ENCODE measurements at places on chromosomes 12 and 14.

DNA sequence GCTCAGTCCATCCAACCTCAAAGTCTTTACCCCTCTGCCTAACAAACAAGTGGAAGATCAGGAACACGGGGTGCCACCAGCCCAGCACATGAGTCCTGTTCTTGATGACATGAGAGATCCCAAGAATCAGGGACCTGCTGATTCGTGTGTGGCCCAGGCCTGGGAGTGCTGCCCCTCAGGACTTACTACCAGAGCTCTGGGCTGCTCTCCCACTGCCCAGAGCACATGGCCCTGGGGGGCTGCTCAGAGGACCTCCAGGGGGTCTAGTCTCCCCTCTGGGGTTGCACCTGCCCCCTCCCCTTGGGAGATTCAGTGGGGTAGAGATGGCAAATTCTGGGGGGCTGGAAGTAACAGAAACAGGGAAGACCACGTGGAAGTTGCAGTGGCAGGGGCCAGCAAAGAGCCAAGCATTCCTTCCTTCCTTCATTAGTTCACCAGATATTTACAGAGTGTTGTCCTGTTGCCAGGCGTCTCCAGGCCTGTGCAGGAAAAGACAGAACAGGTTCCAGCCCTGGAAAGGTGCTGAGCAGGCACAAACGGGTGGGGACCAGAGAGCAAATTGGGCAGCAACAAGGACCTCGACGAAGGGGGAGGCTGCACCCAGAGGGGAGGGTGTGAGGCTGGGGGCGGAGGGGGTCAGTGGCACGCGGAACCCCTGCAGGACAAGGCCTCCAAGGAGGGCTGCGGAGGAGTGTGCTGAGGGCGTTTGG is 45.1 kb upstream of the MEG3 start:
- DNase-seq: no peak

DNA sequence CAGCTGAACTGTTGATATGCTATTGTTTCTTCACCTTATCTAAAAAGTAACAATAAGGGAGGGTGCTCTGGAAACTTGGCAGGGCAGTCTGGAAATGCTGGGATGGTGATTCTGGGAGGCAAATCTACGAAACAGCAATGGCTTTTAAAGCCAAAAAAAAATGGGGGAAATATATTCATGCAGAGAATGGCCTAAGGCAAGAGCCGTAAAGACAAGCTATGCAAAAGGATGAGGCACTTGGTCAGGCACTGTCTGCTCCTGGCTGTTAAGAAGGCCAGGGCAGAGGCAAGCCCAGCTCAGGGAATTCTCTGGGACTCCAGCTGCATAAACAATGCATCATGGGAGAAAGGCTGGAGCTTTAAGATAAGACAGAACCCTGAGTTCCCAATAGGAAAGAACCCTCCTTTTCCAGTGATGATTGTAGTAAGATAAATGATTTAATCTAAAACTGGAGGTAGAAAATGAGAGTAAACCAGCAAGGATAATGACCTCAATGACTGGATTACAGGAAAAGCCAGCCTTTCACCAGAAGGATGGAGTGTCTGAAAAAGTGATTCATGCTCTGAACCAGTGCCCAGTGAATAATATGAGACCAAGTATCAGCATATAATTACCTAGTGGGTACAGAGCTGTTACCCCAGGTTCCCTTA is 46.0 kb downstream of the ITPR2 start:
- no peak for DNase-seq

DNA sequence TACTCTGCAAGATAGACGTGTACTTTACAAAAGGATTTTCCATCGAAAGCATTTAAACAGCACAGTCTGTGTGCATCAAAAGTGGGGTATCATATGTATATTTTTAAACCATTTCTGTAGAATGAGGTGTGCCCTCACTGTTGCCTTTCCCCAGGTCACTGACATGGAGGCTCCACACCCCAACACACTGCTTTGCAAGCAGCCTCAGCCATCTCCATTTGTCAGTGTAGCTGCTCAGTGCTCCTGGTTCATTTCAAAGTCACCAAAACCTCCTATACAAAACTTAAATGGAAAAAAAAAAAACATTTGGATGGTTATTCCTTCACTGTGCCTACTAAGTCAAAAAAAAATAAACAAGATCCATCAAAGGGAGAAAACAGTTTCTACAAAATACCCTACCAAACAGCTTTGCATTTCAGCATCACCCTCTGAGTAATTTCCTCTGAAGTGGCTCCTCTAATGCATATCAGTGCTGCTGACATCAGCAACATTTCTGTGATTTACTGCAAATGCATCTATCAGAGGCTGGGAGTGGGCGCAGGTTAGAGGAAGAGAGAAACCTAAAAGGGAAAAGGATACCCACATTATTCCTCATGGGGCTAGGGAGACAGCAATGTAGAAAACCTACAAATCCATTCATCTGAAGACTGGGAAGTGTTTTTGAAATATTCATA is 46.0 kb downstream of the KCNK10 start:
- no peak for DNase-seq

GRCh38 chr14:28678887-28679286 is 87.7 kb upstream of the FOXG1 start:
- DNase-seq: no peak

GRCh38 chr14:37397941-37398215 is 197.2 kb downstream of the FOXA1 start:
- DNase-seq: no peak

GRCh38 chr14:55329999-55330710 is 58.9 kb downstream of the FBXO34 start:
- no peak for DNase-seq

DNA sequence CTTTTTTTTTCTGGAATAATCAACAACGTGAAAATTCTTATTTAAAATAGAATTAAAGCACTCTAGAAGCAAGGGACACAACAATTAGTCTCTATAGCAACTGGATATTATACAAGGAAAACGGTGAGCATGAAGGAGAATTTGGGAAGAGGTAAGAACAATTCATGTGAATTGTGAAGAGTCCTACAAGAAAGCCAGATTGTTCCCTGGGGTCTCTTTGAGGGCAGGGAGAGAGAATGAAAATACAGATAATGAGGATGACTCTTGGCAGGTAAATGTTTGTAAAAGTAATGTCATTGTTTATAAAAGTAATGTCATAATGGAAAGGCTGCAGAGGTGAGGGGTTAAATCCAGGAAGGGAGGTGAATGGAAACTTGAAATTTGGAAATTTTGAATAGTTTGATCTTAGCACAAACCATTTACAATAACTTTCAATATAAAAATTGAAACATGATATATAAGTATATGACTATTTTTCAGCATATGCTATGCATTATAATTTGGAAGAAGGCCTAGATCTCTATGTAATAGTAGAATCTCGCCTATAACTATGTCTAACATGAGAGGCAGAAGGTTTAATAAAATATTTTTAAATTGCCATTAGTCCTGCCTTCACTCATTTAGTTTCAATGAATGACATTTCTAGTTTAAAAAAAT is 378.8 kb upstream of the DCN start:
- DNase-seq: no peak

- no peak for DNase-seq
Measured at GRCh38 chr12:57836442-57837375, 9.8 kb downstream of the CTDSP2 start.

DNA sequence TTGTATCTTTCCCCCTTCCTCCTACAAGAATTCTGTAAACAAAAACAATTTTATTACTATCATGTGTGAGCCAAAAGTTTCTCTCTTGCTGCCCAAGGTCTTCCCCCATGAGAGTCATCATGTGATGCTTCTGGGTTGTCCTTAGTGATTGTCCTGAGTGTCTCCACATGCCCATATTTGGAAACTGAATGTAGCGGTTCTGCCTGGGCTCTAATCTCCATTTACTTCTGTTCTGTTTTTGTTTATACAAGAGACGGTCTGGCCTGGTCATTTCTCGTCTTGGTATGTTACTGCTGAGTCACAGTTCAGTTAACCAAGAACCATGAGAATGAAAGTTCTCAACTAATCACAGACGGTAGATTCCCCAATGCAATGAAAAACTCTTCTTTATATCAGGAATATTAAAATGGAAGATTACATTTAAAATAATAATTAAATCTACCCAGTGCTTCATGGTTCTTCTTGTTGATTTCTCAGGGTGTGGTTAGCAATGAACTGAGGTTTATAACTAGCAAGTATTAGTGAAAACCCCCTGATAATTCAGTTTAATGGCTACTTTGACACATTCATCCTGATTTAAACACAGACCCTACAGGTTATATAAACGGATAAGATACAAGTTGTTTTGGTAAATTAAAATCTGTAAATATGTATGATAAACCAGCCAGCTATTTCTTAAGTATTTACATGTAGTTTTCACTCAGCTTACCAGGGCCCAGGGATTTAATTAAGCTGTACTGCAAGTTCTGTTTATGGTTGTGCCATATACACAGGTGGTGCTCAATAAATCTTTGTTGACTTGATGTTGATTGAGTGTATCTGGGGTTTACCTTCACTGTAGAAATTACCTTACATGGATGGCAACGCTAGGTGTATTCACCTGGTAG is 81.1 kb downstream of the PELI2 start:
- DNase-seq: no peak

DNA sequence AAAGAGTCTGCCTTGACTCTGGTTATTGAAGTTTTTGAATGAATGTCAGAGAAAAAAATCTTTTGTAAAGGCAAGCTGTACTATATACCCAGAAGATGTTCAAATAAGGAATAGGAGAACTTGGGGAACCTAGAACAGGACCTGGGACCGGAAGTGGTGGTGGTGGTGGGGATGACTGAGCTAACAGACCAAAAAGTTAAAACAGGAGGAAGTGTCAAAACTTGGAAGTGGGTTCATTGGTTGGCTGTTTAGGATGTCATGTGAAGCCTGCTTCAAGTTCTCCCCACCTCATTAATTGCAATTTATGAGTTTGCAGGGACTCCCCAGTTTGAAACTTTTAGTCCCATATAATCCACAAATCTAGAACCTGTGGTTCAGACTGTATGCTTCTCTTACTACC is 26.2 kb downstream of the PLXNC1 start:
- DNase-seq: no peak

GRCh38 chr14:33061667-33062325 is 123.1 kb downstream of the NPAS3 start:
- DNase-seq: no peak

GRCh38 chr14:39621223-39621622 is 189.0 kb upstream of the FBXO33 start:
- DNase-seq: no peak

GRCh38 chr12:2958432-2959191 is 585 bp upstream of the TEAD4 start:
- no peak for DNase-seq

DNA sequence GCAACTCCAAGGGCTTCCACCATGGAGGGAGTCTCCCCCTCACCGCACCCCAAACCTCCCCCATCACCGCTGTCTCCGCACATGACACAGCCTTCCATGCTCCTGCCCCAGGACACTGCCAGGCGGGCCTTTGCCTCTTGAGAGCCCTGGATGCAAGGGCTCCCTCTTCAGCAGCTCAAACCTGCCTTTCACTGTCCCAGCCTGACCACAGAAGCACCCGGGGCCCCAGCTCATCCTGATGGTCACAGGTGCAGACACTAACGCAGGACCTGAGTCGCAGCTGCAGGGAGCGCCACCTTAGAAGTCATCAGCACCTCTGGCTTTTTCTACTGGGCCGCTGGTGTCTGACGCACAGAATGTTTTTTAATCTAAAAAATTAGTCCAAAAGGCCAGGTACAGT is 54.0 kb downstream of the SYNE3 start:
- no peak for DNase-seq

DNA sequence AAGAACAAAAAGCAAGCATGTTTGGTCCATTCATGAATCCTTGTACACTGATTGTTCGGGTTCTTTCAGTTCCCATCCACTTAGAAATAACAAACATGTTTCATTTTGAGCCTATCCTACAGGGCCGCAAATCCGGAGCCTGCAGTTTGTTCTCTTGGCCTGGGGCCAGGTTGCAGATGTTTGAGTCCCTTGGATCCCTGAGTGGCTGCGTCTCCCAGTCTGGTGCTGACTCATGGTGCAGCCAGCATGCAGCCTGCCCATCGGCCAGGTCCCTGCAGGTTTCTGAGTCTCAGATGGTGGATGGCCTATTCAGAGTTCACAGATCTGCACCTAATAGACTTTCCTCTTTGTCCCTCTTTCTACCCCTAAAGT is 1.9 kb upstream of the DYNC1H1 start:
- no peak for DNase-seq

DNA sequence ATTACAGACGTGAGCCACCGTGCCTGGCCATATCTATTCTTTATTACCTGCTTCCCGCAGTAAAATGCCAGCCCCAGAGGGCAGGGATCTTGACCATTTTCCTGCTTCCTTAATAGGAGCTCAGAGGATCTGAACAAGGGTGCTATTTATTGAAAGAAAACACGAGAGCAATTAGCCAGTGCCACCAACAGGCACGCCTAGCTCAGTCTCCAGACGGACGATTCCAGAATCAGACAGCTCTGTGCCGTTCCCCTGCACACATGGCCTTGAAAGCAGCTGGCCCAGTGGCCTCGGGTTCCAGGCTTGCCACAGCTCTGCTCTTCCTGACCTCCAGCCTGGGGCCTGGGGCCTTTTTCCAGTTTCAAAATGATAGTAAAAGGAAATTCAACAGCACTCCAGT is 135.2 kb upstream of the RFLNA start:
- no peak for DNase-seq

DNA sequence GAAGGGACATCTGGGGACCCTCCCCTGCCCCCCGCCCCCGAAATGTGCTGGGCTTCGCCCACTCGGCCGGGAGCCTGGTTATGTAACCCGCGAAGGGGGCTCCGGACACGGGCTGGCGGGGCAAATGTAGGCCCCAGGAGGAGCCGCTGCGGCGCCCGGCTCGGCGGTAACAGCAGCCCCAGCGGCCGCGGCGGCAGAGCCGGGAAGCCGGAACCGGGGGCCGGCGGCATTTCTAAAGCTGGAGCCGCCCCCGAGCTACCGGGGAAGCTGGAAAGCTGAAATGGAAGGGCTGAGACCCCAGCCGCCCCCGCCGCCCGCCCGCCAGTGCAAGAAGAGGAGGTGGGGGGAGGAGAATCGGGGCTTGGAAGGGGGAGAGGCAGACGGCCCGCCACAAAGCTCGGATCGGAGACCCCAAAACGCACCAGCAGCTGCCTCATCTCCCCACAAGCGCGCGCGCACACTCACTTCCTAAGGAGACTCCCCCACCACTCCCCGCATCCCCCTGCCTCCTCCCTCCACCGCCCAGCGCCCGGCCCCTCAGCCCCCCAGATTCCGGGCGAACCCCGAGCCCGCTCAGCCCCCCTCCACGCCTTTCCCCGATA is 1.5 kb downstream of the KDM2B start:
- DNase-seq: peak; percentile 13

DNA sequence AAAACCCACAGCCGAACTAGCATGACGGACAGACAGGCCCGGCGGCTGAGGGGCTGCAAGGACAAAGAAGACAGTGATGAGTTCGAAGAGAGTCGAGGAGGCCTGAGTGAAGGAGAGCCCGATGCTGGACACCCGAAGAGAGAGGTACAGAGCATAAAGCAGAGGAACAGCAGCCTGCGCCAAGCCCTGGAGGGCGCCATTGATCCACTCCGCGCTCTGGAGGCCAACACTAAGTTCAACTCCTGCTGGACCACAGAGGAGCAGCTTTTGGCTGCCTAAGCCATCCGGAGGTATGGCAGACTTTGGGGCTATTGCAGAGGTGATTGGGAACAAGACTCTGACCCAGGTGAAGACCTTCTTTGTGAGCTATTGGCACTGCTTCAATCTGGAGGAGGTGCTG is 7.8 kb upstream of the PLXNC1 start:
- peak; percentile 25 for DNase-seq
